ENCODE measurements at places on chromosomes 16 and 17.
A peak's percentile ranks its signal among the peaks of the same experiment; 100 is the strongest.

- no peaks in the 10 kb centered on the region for H3K4me1 ChIP-seq
- DNase-seq, result no peak
- H3K27me3 ChIP-seq, result no peaks in the 10 kb centered on the region
- H3K27ac ChIP-seq, result no peak overlapping the region
These were observed 57.8 kb downstream of the FOXK2 start for GRCh38 chr17:82577300-82577699.

DNA sequence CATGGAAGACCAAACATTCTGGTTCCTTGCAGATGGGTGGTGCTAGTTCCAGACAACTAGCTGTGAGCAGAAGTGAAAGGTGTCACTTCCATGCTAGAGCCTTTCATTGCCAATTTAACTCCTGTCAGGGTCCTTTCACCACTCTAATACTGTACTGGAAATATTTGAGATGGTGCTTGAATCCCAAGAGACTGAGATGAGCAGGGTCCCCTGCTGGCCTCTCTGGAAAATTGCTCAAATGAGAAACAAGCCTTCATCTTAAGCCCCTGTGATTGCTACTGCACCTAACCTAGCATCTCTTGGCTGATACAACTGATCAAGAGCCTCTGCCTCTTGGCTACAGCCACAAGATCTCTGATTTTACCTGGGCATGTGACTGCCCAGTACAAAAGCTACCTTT lies 7.4 kb upstream of the VAC14 start:
- no peaks in the 10 kb centered on the region for H3K36me3 ChIP-seq
- no peak overlapping the region for H3K4me3 ChIP-seq
- no peaks in the 10 kb centered on the region for H3K27me3 ChIP-seq
- no peak overlapping the region for H3K27ac ChIP-seq

DNA sequence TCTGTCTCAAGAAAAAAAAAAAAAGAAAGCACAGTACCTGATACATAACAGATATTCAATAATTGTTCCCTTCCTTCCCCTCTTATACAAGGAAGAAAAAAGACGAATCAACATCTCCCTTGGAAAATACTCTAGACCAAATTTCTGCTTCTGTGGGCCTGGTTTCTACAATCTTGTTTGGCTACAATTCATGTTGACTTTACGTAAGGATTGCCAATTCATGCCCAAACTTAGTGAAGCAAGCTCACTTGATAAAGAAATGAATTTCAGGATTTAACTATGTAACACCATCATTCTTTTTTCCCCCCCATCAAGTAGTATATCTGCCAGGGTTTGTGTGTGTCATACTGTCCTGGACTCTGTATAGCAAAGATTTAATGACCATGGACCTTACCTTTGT lies 134.2 kb upstream of the TBX2 start:
- no peak overlapping the region for H3K27ac ChIP-seq
- H3K4me1 ChIP-seq, result no peaks in the 10 kb centered on the region
- H3K36me3 ChIP-seq, result no peaks in the 10 kb centered on the region
- H3K27me3 ChIP-seq, result no peaks in the 10 kb centered on the region

DNA sequence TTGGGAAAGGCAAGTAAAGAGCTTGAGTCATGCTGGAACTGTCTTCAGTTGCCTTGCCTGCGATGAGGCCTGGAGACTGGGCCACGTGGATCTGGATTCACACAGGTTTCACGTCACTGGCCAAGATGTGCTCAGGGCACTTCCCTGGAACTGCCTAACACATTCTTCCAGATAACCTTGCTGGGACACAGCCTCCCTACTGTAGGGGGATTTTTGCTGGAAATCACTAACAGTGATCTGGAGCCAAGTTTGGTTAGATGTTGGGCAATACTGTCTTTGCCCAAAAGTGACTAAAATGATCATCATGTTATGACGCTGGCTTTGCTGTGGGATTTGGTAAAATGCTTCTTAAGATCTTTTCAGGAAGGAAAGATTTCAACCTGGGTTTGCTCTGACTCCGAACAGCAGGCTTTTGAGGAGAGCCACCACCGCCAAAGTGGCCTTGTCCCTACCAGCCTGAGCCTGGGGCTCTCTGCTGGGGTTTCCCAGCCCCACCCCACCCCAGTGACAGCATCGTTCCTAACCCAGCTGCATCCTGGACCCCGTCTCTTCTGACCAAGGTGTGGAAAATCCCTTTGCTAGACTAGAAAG lies 14.7 kb downstream of the C1QTNF1 start:
- H3K27ac ChIP-seq, result no peak overlapping the region
- no peak overlapping the region for H3K4me3 ChIP-seq
- peak; percentile 58 for DNase-seq
- peaks cover 18% of the 10 kb centered on the region for H3K4me1 ChIP-seq

DNA sequence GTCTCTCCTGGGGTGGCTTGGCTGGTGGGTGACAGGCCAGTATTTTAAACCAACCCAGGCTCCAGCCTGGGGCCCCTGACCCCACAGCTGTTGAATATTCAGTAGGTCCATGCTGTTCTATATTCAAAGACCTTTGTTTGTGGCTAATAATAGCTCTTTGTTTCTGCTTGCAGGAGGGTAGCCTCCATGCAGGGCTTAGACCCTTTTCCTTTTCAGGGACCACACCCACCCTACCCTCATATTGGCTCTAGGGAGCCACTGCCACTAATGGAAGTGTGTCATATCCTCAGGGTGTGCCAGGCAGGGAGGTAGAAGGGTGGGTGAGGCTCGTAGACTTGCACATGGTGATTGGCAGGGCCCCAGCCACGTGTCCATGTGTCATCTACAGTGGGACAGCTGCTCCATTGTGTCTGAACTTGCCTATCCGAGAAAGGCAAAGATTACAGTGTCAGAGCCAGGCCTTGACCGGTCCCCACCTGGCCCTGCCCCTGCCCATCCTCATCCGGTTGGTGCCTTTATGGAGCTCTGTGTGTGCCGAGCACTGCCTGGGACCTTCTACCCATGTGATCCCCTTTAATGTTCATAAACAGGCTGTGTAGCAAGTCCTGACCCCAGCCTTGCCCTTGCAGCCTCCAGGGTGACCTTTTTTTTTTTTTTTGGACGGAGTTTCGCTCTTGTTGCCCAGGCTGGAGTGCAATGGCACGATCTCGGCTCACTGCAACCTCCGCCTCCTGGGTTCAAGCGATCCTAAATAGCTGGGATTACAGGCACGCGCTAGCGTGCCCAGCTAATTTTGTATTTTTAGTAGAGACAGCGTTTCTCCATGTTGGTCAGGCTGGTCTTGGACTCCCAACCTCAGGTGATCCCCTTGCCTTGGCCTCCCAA lies 22.1 kb downstream of the TMC7 start:
- no peak overlapping the region for H3K4me3 ChIP-seq
- DNase-seq, result peak; percentile 85
- no peaks in the 10 kb centered on the region for H3K4me1 ChIP-seq
- H3K27me3 ChIP-seq, result no peaks in the 10 kb centered on the region
- H3K36me3 ChIP-seq, result no peaks in the 10 kb centered on the region

GRCh38 chr16:50252874-50253513 lies 13.4 kb upstream of the ADCY7 start:
- no peak overlapping the region for H3K27ac ChIP-seq
- no peak for DNase-seq
- no peak overlapping the region for H3K4me3 ChIP-seq
- no peaks in the 10 kb centered on the region for H3K4me1 ChIP-seq
- H3K36me3 ChIP-seq, result no peaks in the 10 kb centered on the region

GRCh38 chr17:65278820-65279184 lies 141.6 kb downstream of the RGS9 start:
- H3K36me3 ChIP-seq, result no peaks in the 10 kb centered on the region
- no peaks in the 10 kb centered on the region for H3K27me3 ChIP-seq
- no peak for DNase-seq
- no peaks in the 10 kb centered on the region for H3K4me1 ChIP-seq
- H3K4me3 ChIP-seq, result no peak overlapping the region
- H3K27ac ChIP-seq, result no peak overlapping the region

DNA sequence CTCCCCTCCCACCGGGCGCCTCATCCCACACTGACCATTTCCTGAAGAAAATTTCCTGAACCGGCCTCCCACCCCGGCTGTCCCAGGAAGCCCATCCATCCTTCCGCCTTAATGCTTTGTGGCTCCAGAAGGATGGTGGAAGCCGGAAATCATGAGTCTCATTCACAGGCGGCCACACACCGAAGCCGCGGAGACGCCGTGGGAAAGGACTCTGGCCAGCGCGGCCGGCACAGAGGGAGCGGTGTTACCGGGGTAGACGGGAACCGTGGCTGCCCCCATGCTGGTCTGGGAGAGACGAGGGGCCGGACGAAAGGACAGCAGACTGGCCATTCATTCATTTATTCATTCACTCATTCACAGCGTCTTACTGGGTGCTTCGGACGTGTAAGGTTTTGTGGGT lies 326.8 kb downstream of the SEC14L1 start:
- H3K27ac ChIP-seq, result peak overlapping the region; percentile 76
- H3K27me3 ChIP-seq, result no peaks in the 10 kb centered on the region
- no peaks in the 10 kb centered on the region for H3K36me3 ChIP-seq
- no peak for DNase-seq
- H3K4me3 ChIP-seq, result no peak overlapping the region

All from Peyer's patch (tissue), 4 donors.